ENCODE measurements at places on chromosomes 12 and 14.

GRCh38 chr14:63245893-63246292 is 41.6 kb downstream of the RHOJ start:
- DNase-seq, result no peak

GRCh38 chr14:60981633-60982455 is 799 bp downstream of the SLC38A6 start:
- DNase-seq, result no peak

GRCh38 chr12:89544022-89544421 is 18.2 kb upstream of the POC1B start:
- DNase-seq, result no peak

GRCh38 chr14:91373591-91374254 is 43.9 kb downstream of the CCDC88C start:
- no peak for DNase-seq

GRCh38 chr12:131640525-131640924 is 70.4 kb upstream of the SFSWAP start:
- no peak for DNase-seq

DNA sequence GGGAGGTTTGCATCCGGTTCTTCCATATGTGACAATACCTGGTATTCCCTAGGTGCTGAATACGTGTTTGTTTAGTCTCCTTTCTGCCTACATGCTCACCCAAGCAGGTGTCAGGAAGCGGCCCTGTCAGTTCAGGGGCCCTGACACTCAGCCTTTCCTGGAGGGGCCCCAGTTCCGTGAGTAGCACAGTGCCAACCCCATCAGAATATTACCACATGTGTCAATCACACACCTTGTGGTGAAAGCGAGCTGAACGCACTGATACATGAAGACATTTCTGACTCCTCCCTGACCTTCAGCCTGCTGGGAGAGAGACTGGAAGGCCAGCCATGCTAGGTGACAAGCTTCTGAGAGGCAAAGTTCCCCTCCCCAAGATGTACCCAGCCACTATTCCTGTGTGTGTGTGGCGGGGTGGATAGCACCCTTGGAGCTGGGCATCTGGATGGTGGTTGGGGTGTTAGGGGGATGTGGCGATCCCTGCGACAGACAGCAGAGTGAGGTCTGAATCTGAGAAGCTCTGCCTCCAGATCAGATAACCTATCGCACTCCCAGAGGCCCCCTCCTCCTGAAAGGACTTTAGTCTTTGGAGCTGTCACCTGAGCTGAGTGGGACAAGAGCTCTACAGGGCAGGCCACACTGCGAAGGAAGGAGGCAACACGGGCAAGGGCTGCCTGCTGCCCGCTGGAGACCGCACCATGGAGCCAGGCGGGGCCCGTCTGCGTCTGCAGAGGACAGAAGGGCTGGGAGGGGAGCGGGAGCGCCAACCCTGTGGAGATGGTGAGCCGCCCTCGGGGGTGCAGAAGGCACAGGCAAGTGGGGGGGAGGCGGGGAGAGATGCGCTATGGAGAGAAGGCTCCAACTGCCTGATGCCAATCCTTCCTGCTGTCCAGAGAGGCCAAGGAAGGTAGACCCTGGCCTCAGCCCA is at the start of gene SOAT2:
Gene SOAT2, plus strand, starts transcription at position 604 of the 925 bp plus-strand sequence. Its CDS starts 92 bp downstream, at position 696.
- no peak for DNase-seq

DNA sequence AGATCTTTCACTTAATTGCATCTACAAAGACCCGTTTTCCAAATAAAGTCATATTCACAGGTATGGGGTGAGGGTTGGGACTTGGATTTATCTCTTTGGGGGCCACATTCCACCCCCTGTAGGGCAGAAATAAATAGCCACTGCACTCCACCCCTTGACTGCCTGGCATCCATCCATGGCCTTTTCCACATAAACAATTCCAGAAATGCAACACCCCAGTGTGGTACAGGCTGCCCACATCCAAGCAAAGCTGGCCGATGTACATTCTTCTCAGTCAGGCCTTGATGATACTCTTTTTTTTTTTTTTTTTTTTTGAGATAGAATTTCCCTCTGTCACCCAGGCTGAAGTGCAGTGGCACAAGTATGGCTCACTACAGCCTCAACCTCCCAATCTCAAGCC is 12.9 kb downstream of the DGLUCY start:
- no peak for DNase-seq

GRCh38 chr12:65419284-65420072 is 141.0 kb downstream of the MSRB3 start:
- no peak for DNase-seq

GRCh38 chr12:6336079-6336888 is 5.6 kb downstream of the TNFRSF1A start:
- peak; percentile 47 for DNase-seq

- no peak for DNase-seq
Observed at GRCh38 chr14:92387578-92387977, 64.6 kb downstream of the SLC24A4 start.

- DNase-seq, result no peak
Observed at GRCh38 chr12:75631831-75632230, 120.4 kb upstream of the KRR1 start.

Data from activated CD4-positive, CD25-positive, alpha-beta regulatory T cell treated with anti-CD3 and anti-CD28 coated beads, Interleukin-2, amount 50 U/mL, for 72 hours (primary cell).